ENCODE measurements at places on chromosomes 5 and 9. TPM values are rescaled to one million over a fixed set of nuclear protein-coding genes. Genes with fewer than 3 reads are reported as not detected.

The NIM1K gene
- 0.68 TPM for total RNA-seq

The LCN15 gene
- not detected for total RNA-seq

- no peak for DNase-seq
These were observed 28.5 kb upstream of the PUM3 start for GRCh38 chr9:2872250-2872930.

- DNase-seq, result peak; percentile 50
These were observed 53.7 kb downstream of the G3BP1 start for GRCh38 chr5:151825445-151825844.

- DNase-seq, result no peak
These were observed 34.8 kb downstream of the LSM11 start for GRCh38 chr5:157778121-157778805.

DNA sequence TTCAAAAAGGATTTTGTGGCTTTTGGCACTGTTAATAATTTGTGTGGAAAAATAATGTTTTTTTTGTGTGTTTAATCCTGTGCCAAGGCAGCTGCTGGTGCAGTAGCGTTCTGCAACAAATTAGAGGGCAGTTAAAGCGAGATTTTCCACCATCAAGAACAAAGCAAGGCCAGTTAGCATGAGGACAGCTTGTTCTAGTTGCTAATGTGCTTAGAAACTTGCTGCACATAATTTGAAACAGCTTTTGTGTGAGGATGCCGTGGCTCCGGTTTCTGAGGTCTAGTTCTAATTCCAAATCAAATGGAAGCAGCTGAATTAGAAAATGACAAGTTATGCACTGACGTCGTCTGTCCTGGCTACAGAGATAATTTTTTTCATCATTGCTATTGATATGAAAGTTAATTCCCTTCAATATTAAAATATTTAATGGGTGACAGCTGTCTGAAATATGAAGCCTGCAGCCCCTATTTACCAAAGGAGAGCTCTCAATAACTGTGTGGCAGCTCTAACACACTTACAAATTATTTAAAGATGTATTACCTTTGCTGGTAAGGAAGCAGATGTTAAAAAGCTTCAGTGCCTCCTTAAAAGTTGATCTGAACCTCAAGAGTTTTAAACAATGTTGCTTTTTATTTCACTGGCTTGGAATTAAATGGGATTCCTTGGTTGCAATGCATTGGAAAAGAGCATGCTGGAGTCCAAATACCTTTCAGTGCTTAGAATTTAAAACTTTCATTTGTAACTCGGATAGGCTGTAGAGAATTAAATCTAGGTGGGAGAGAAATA is 128.6 kb downstream of the SPATA31D1 start:
- DNase-seq, result no peak

DNA sequence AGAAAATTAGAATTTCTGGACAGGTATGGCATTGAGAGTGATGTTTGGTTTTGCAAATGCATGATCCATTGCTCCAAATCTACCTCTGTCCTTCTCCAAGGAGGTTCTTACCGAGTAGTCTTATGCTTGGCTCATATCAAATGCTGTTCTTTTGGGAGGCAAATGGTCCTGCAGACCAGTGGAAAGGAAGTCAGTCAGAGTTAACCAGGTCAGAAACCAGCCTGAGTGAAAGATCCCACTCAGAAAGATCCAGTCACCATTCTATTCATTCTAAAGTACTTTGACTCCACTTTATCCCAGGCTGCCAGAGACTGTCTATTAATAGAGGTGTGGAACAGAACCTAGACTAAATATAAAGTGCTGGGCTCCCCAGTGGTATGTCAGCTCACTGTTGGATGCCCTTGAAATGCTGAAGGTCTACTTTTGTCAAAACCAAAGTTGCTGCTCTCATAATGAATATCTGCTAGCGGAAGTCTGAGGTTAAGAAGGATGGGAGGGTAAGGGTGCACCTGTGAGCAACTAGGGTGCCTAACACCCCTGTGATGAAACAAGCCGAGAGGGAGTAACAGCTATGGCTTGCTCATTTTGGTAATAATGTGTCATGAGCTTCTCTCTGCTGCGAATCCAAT is 302.2 kb downstream of the ZNF608 start:
- peak; percentile 79 for DNase-seq

GRCh38 chr5:31934156-31934555 is 240.0 kb downstream of the GOLPH3 start:
- DNase-seq, result no peak

All from OCI-LY7 (cell line).